ENCODE measurements at places on chromosomes 12 and 14.

DNA sequence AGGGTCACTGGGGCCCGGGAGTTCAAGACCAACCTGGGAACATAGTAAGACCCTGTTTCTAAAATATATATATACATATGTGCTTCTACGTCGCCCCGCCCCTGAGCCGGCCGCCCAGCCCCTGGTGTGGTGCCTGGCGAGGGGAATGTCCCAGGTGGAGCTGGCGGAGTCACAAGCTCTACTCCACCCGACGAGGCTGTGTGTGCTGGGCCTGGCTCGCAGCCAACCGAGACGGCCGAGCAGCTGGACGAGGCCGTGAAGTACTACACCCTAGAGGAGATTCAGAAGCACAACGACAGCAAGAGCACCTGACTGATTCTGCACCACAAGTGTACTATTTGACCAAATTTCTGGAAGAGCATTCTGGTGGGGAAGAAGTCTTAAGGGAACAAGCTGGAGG, 22.1 kb upstream of the ITPK1 start:
- DNase-seq = no peak

GRCh38 chr14:69170839-69171238, 17.9 kb upstream of the DCAF5 start:
- DNase-seq = no peak

- DNase-seq = no peak
Observed at GRCh38 chr14:21882226-21882625, 208.6 kb upstream of the OR4E1 start.

DNA sequence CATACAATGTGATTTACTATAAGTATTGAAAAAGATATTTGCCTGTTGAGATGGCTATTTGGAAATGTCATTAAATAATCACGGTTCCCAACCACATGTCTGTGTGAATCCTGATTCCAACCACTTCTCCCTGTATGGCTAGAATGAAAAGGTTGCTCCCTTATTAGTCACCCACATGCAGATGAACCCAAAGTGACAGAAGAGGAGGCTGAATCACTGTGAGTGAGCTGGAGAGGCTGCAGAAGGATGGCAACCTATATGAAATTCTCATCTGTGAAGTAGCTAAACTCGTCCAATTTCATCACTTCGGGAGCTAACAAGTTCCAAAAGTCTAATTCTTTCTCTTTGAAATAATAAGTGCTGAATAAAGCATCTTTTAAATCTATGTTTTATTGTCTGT, 300.5 kb downstream of the PRKD1 start:
- DNase-seq = no peak

DNA sequence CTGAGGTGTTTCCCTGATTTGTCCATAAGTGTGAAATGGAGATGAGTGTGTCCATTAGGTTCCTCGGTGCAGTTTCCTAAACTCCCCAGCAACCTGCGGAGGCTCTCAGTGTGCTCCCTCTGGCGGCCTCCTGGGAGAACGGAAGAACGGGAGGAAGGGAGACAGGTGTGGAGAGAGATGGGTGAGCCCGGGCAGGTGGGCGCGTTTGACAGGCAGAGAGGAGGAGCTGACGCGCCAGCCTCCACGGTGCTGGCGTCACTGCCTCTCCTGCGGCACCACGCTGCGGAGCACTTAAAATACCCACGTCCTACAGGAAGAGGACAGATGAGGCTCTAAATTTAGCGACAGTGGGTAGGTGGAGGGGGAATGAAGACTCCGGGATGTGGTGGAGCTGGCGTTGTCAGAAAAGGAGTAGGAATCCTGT, 26.8 kb upstream of the PEX5 start:
- DNase-seq = peak; percentile 9

- DNase-seq = no peak
Observed at GRCh38 chr14:102498678-102499265, 10.8 kb downstream of the ANKRD9 start.

DNA sequence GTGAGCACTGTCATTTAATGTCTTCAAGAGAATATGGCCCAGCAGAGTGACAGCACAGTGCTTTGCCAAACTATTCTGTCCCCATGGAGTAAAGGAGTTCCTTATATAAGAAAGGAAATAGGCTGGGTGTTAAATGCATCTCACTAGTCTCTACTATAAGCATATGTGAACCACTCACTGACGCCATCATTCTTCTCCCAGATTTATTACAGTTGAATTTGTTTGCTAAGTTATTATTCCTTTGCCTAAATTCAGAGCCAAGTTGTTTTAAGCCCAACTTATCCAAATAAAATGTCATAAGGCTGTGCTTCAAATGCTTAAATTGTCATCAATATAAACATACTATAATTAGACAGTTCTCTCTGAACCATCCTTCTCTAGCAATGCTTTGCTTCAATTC, 151.6 kb downstream of the KCNA5 start:
- DNase-seq = no peak

GRCh38 chr14:61535458-61535857, 159.9 kb upstream of the HIF1A start:
- no peak for DNase-seq

DNA sequence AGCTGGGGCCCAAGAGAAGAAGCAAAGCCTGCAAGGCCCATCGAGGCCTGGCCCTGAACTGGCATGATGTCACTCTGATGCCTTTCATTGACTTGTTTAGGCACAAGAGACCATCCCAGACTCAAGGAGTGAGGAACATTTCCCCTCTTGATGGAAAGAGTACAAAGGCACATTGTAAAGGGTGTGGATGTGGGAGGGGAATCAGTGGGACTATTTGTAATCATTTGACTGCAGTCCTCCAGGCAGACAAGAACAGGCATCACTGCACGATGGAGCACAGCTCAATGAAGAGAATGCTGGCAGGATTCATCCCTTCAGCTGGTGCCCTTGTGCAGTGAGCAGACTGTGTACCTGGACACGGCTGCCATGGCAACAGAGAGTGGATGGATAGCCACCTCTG, 87.9 kb downstream of the LGMN start:
- no peak for DNase-seq

GRCh38 chr12:8034802-8035201, 2.3 kb downstream of the FOXJ2 start:
- no peak for DNase-seq

DNA sequence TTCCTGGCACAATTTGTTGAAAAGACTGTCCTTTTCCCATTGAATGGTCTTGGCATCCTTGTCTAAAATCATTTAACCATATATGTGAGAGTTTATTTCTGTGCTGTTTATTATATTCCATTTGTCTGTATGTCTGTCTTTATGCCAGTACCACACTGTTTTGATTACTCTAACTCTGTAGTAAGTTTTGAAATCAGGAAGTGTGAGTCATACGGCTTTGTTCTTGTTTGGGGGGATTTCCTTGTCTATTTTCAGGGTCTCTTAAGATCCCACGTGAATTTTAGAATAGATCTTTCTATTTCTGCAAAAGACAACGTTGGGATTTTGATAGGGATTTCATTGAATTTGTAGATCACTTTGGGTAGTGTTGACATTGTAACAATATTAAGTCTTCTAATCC, 88.5 kb downstream of the MYRFL start:
- no peak for DNase-seq

- no peak for DNase-seq
Observed at GRCh38 chr14:64878837-64879634, 671 bp downstream of the SPTB start.

GRCh38 chr12:27604431-27604830, 80.4 kb downstream of the PPFIBP1 start:
- no peak for DNase-seq

DNA sequence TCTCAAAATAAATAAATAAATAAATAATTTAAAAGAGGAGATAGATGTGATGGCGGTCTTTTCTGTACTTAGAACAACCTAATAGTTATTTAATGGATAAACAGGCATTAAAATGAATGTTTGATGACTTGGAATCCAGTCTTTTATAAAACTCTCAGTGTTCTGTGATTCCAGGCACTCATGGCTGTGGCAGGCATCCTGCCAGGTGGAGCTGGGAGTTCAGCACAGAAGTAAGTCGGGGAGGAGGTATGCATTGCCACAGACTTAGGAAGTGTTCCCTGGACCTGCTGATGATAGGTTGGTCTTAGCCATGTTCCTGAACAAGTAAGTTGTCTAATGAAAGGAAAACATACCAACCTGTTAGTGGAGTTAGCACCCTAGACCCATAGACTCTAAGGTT, 126.3 kb downstream of the CACNA1C start:
- DNase-seq = no peak

DNA sequence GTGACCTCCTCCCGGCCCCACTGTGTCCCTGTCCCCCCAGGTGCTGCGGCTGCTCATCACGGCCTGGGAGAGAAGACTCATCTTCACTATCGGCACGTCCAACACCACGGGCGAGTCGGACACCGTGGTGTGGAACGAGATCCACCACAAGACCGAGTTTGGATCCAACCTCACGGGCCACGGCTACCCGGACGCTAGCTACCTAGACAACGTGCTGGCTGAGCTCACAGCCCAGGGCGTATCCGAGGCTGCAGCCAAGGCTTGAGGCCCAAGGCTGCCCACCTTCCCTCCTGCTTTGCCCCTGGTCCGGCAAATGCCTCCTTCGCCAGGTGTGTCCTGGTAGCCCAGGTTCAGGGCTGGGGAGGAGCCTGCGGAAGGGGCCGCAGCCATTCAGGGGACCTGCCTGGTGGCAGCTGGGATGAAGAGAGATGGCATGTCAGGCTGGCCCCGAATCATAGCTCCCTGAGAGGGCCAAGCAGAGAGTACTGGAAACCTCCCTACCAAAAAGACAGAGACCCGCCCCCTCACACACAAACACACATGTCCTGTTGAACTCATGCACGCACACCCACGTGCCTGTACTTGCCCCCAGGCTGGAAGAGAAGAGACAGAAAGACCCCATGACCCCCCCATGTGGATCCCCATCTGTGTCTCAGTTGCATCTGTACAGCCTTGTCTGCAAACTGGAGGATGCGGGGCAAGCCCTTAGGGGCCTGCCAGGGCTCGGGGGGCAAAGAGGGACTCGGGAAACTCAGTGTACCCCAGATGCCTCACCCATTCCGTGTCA, 38.7 kb downstream of the RASAL1 start:
- DNase-seq = no peak

GRCh38 chr14:89702073-89702875, 252.3 kb downstream of the EFCAB11 start:
- no peak for DNase-seq

- DNase-seq = no peak
Observed at GRCh38 chr12:53551889-53552291, 44.6 kb upstream of the NPFF start.

DNA sequence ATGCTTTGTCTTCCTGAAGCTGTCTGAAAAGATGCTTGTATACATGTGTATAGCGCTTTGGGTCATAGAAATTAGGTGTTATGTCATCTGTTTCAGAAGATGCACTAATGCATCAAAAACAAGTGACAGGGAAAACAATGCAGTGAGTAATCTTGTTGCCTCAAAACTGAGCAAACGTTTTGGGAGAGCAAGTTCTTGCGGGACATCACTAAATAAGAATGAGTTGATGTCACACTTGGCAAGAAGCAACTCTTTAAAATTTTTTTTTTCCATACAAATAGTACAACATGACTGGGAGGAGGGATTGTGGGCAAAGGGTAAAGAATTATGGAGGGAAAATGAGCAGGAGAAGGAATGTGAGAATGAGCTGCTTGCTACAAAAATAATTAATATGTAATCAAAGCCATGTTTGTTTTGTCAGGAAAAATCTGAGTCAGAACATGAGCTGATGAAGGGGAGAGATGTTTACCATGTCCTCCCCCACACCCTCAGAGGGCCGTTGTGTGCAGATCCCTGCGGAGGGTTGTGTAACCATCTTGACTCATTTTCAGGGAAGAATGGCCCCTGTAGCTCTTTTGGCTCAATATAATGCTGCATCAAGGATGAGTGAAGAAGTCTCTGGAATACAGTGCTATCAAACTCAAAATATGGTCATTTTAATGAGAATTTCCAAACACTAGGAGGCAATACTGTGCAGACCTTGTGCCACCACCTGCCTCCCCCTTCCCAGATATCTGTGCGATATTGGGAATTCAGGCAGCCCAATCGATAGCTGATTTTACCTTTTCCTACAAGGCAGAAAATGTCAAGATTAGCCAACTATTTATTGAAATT, 41.4 kb downstream of the BORCS5 start:
- DNase-seq = no peak

DNA sequence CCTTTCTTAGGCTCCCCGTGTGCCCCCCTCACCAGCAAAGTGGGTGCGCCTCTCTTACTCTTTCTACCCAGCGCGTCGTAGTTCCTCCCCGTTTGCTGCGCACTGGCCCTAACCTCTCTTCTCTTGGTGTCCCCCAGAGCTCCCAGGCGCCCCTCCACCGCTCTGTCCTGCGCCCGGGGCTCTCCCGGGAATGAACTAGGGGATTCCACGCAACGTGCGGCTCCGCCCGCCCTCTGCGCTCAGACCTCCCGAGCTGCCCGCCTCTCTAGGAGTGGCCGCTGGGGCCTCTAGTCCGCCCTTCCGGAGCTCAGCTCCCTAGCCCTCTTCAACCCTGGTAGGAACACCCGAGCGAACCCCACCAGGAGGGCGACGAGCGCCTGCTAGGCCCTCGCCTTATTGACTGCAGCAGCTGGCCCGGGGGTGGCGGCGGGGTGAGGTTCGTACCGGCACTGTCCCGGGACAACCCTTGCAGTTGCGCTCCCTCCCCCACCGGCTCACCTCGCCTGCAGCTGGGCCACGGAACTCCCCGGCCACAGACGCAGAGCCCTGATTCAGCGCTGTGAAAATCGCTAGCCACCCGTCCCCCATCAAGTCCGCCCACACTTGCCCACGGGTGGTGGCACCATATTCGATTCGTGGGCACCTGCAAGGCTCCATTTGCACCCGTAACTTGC, 1.3 kb downstream of the TMEM233 start:
- no peak for DNase-seq

GRCh38 chr14:45249856-45250575, 3.0 kb downstream of the MIS18BP1 start:
- DNase-seq = no peak

GRCh38 chr12:113734503-113734902, 231.6 kb downstream of the RBM19 start:
- no peak for DNase-seq

DNA sequence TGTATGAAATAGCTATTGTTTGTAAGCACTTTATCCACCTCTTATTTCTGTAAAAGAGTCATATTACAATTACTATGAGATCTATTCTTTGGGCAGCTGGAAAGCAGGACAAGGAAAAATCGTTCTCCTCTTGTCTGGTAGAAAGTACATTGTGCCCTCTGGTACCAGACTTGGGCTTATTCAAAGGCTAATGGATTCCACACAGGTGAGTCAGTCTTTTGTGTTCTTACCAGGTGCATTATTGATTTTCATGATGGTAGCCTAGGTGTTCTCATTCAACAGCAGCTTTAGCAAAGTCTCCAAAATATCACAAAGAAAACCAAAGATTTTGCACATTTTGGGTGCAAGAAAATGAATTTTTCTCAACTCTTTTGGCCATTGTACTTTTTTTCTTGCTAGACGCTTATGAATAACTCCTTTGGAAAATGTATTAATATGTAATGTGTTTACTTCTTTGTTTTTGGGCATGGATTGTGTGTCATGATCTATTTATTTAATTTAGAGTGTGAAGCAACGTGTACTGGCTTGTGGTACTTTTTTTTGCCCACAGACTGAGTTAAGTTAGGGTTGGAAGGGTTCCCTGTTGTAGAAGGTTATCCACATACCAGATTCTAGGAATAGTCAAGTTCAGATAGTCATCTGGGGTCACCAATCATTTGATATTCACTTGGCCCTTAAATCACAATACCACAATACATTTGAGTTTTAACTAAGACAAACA, 26.2 kb downstream of the MNAT1 start:
- no peak for DNase-seq

GRCh38 chr12:42669553-42669952, 80.0 kb upstream of the PRICKLE1 start:
- DNase-seq = no peak

- no peak for DNase-seq
Observed at GRCh38 chr12:92676710-92677109, 26.1 kb upstream of the PLEKHG7 start.

GRCh38 chr12:12529783-12530421, 32.8 kb downstream of the DUSP16 start:
- DNase-seq = no peak

Data from activated CD4-positive, alpha-beta T cell treated with anti-CD3 and anti-CD28 coated beads, Interleukin-2, amount 50 U/mL, for 4 hours (primary cell).